ENCODE measurements at places on chromosomes 1 and 21.

DNA sequence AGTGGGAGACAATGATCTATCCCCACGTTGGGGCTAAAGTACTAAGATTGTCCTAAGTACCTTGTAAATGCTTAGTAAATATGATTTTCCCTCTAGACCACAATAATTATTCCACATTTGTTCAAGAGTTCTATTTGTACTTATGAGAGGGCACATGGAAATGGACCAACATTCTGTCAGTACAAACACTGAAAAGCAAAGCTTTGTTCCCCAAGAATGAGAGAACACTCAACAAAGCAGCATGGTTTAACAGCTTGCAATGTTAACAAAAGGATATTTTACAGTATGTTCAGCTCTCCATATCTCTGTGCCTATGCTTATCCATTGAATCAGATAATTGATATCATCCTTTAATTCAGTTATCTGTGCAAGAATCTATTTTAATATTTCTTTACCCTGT, 35.4 kb downstream of the RBM11 start:
- DNase-seq = no peak

DNA sequence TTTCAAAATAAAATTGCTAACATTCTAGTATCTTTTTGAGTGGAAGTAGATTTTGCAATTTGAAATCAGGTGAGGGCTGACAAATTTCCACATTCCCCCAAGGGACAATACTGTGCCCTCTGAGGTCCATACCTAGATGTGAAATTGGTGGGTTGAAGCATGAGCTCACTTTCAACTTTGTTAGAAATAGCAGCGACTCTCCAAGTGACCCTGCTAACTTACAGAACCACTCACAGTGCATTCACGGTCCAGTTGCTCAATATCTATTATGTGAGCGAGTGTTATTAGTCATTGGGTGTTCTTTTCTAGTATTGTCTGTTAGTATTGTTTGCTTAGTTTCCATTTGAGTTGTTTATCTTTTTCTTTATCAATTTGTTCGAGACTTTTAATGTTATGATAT, 53.6 kb upstream of the ASB17 start:
- DNase-seq = no peak

- no peak for DNase-seq
These were observed 1.8 kb downstream of the AGPAT3 start for GRCh38 chr21:43866659-43867331.

DNA sequence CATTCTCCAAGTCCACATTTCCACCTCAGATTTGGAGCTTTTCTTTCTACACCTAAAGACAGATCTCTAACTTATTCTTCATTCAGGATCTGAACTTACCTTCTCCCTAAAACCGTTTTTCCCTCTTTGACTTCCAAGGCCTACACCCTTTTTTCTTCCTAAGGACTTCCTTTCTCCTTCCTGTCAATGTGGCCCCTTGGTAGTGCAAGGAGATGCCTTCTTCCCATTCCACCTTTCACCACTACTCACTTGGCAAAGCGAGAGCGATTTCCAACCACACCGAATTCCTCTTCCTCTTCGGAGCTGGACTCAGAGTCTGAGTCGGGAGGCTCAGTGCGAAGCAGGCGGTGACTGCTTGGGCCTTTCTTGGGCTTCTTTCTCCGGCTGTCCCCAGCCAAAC, 1.3 kb downstream of the EFCAB14 start:
- DNase-seq = no peak

DNA sequence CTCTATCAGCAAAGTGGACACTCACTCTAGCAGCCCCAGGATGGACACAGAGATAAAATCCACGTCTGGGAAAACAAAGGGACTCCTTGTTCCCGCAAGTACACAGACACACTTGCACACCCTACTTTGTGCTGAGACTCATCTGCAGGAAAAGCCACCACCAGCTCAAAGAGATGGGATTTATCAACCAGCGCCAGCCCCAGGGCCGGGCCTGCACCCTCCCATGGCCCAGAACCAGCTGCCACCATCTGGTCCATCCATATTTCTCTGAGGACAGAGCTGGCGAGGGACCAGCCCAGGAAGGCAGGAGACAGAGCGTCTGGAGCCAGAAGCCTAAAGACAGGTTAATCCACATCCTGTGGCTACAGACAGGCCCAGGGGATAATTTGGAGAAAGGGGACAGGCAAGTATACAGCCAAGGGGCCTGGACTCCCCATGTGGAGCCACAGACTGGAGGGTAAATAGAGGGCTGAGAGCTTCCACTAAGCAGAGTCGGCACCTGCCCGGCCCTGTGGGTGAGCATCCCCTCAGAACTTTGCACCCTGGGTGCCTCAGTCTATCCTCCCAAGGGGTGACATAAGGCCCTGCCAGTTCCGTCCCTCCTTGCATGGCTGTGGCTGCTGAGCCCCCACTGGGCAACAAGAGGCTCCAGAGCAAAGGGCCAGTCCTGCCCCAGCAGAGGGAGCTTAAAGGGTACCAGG, 233.9 kb downstream of the PTPRU start:
- no peak for DNase-seq

- DNase-seq = no peak
These were observed 17.8 kb upstream of the PLA2G2E start for GRCh38 chr1:19941206-19941568.

- DNase-seq = no peak
These were observed 17.0 kb upstream of the TRAF5 start for GRCh38 chr1:211309617-211310016.

GRCh38 chr1:223211323-223211985, 68.4 kb upstream of the TLR5 start:
- no peak for DNase-seq

GRCh38 chr1:89692601-89693521, 59.9 kb downstream of the LRRC8C start:
- DNase-seq = no peak

- no peak for DNase-seq
These were observed 14.5 kb upstream of the CBR3 start for GRCh38 chr21:36120304-36120888.

DNA sequence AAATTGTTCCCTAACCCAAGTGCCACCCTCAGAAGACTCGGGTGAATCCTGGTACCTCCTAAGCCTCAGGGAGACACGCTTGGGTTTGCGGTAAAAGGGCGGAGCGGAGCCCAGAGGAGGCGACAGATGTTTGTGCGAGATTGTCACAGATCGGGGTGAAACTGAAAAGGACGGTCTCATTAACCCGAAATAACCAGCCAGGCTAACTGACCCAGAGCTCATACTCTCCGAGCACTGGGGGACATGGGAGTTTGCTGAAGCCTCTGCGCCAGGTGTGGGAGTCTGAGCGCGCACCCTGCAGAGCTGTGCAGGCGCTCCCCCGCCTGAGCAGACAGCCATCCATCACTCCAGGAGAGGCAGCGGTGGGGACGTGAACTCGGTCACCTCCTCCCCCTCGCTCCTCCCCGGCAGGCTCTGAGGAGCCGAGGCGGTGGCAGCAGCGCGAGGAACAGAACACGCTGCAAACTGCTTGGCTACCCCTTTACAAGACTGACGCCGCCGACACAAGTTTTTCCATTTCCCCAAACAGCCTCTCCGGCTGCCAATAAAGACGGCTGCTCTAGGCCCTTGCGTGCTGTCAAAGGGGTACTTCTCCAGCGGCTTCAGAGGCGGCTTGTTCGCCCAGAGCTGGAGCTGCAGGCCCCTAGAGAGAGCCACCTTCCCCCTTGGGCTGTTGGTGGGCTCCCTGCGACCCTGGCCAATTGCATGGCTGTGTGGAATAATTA, 43.5 kb downstream of the RRAGC start:
- DNase-seq = peak; percentile 33

- DNase-seq = no peak
These were observed 26.7 kb downstream of the CFH start for GRCh38 chr1:196678510-196678884.

Data from NCI-H187 (cell line).